ENCODE measurements at places on chromosomes 2 and 18.

- no peak for DNase-seq
Observed at GRCh38 chr18:58539659-58540380, 89.1 kb downstream of the ALPK2 start.

GRCh38 chr18:495452-495851 lies 5.0 kb downstream of the COLEC12 start:
- DNase-seq = no peak

GRCh38 chr2:3024401-3024935 lies 353.1 kb downstream of the EIPR1 start:
- DNase-seq = no peak

- no peak for DNase-seq
Observed at GRCh38 chr18:59802031-59802430, 97.8 kb upstream of the PMAIP1 start.

GRCh38 chr2:67524213-67524612 lies 127.1 kb downstream of the ETAA1 start:
- no peak for DNase-seq

- DNase-seq = no peak
Observed at GRCh38 chr2:127633556-127634065, 12.3 kb upstream of the GPR17 start.

- no peak for DNase-seq
Observed at GRCh38 chr2:121727950-121728349, 8.7 kb downstream of the NIFK start.

DNA sequence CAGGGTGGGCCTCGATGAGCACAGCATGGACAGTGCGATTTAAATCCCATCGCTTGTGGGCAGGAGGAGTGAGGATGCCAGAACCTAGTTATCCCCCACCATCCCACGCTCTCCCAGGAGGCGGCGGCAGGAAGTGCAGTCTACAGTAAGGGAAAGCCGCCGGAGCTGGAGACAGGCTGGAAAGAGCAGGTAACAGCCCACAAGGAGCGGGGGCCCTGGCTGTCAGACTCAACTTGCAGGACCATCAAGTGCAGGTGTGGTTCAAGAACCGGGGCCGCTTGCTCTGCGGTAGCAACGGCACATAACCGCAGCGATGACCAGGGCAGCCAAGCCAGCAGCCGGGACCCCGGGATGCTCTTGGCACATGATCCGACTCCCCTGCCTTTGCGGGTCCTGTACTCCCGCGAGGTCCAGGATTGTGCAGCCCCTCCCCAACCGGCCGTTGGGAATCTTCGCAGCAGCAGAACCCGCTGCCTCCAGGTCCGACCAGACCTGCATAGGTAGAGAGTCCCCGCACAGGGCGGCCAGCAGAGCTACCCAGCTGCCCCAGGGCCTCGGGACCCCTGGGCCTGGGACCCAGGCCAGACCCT lies 82.1 kb downstream of the BIN1 start:
- DNase-seq = no peak

DNA sequence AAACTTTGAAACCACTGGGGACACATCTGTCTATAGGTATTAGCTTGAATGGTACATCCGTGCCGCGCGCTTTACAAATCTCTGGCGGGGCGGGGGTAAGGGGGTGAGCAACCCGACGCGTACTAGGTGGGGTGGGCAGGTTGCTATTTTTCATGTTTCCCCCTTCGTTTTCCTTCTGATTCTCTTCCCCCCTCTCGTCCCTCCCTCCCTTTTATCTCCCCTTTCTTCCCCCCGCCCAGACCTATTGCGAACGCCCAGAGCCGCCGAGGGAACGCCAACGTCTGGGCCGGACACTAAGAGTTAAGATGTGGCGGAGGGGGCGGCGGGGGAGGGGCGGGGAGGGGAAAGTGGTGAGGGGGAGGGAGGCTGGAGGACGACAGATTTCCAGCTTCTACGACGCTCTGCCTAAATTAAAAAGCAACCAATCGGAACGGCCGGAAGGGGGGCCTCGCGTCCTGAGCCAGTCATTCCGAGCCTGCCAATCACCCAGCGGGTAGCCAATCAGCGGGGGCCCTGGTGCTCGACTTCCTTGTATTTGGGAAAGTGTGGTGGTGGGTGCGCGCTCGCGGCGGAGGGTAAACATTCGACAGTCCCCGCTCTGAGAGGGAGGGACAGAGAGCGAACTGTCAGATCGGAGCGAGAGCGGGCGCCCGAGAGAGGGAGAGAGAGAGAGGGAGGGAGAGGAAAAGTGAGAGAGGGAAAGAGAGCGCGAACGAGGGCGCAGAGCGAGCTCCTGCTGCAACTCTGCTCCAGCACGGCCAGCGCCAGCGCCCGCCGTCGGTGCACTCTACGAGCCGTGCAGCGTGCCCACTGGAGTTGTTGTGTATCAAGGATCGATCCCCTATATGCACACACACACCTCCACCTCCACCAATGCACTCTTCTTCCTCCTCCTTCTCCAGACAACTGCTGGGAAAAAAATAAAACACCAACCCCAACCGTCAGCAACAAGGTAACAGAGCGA lies at the start of gene POU3F3:
TSS of gene POU3F3 (plus strand) at position 582 of the 964 bp plus-strand sequence. CDS start 1,396 bp downstream, outside the sequence.
- DNase-seq = peak; percentile 91

- DNase-seq = no peak
Observed at GRCh38 chr2:19733951-19734425, 167.8 kb downstream of the TTC32 start.

DNA sequence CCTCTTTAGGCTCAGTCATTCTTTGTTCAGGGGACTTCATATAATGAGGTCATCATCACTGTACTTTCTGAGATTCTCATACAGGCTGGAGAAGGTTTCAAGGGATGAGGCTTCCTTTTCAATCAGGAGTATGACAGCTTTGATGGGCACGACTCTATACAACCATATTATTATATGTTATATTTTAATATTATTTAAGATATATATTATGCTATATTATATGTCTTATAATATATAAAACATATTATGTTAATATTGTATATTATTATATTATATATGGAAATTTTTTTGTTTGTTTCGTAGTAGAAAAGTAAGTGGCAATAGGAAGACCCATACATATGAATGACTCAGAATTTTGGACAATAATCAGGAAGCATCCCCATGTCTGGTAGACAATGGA lies 78.0 kb upstream of the GATA6 start:
- DNase-seq = no peak

- DNase-seq = no peak
Observed at GRCh38 chr18:22483407-22483806, 65.7 kb upstream of the CTAGE1 start.

GRCh38 chr2:13650586-13651180 lies 933.9 kb downstream of the TRIB2 start:
- DNase-seq = no peak
